ENCODE measurements at places on chromosomes 3 and 15. TPM values are rescaled to one million over a fixed set of nuclear protein-coding genes. Genes with fewer than 3 reads are reported as not detected.

DNA sequence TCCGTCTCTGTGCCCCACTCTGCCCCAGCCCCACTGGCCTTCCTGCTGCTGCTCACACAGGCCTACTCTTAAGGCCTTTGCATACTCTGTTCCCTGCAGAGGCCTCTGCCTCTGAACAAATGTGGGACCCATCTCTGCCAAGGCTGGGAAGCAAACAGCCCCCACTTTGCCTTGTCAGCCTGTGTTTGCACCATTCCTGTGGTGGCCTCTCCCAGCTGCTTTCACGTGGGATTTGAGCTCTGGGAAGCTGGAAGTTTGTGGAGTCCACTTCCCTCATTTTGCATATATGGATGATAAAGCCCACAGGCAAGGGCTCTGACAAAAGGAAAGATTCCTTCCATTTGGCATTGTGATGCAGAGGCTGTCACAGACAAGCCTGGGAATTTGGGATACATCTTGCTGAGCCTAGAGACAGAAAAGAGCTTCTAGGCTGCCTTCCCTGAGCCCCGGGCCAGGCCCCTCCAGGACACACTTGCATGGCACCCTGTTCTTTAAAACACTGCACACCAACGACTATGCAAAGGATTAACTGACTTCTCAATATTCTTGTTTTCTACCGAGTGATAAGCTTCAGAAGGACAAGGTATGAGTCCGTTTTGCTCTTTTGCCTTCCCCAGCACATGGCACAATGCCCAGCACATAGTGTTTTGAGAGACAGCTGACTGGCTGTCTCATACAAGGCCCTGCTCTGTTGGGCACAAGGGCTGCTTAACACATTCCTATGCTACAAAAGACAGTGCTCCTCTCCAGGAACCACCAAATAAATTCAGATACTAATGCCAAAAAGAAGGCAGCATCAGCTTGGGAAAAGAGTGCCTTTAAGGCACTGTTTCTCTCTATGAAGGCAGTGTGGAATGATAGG lies 120.7 kb upstream of the TOPAZ1 start:
- peak; percentile 43 for DNase-seq

DNA sequence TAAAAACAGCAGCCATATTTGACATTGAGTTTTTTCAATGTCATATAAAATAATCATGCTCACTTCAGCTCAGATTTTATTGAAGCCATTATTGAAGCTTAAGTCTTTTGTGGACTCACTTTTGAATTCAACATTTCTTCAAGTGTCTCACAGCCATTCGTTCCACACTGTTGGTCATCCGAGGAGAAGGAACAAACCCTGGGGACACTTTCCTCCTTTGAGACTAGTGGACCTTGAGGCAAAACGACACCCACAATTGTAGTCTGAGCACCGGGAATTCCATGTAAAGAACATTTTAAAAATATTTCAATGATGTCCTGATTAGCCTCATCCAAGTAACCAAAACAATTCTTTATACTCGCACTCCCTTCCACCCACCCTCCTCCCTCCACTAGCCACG lies 174.7 kb downstream of the CD47 start:
- no peak for DNase-seq

Gene LINGO1
- 143 TPM for total RNA-seq

GRCh38 chr3:53551324-53551723 lies 56.9 kb downstream of the CACNA1D start:
- DNase-seq: no peak

DNA sequence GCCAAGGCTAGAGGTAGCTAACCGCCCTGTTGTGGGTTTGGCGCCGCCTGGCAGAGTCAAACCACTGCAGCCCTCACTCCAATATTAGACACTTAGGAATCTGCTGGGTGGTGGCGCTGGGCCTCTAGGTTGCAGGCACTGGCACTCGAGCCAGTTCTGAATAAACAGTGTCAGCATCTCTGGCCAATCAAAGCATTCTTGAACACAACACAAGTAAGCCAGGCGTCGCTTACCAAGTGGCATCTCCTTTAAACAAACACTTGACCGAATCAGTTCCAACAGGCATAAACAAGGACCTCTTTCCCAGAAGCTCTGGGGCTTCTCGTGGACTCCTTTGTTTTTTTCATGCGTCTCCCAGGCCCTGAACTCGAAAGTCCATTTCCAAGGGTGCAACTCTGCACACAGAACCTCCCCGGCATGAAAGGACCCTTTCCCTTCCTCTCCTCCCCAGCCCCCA lies 82.3 kb downstream of the LRIG1 start:
- DNase-seq: peak; percentile 70

DNA sequence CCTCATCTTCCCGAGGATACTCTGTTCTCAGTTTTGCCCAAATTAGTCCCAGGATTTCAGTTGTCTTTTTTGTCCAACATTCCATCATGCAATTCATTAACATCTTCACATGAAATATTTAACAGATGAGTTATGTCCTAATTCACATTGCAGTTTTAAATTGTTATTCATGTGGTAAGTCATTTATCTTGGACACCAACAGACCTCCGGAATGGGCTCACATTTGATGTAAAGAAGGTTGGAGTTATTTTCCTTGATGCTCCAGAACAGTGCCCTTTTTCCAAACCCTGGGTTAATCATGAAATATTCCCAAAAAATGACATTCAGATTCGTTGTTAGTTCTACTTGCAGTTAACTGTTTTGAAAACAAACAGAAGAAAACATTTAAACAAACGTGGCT lies 32.8 kb upstream of the LRTM1 start:
- DNase-seq: no peak

GRCh38 chr3:160472344-160472743 lies 22.8 kb upstream of the TRIM59 start:
- DNase-seq: no peak

Gene BDH1
- 68.7 TPM for total RNA-seq

DNA sequence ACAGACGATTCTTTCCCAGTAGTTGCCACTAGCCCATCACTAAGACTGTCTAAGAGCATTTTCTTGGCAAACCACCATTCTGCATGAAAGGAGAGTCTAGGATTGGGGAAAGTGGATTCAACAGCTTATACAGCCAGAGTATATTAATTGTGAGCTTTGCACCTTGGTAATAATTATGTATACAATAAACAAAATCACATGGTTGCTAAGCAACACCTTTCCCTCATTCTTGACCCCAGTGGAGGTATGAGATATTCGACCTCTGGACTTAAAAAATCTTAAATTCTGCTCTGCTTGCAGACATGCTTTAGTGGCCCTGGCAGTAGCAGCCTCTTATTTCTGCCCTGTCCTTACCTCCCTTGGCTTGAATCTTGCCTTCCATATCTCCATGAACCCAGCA lies 73.1 kb downstream of the PPP2R3A start:
- DNase-seq: no peak

- DNase-seq: peak; percentile 75
Observed at GRCh38 chr15:31236184-31237042, 90.2 kb upstream of the KLF13 start.

GRCh38 chr3:172181932-172182586 lies 142.7 kb downstream of the FNDC3B start:
- DNase-seq: no peak

All from dorsolateral prefrontal cortex (tissue), 122 donors.